Hematopoietic multipotent progenitor cell treated with erythropoietin and hydrocortisone succinate and interleukin-3 and kit ligand, for 17 days (in vitro differentiated cells): ENCODE measurements at places on chromosomes 5 and 9.

DNA sequence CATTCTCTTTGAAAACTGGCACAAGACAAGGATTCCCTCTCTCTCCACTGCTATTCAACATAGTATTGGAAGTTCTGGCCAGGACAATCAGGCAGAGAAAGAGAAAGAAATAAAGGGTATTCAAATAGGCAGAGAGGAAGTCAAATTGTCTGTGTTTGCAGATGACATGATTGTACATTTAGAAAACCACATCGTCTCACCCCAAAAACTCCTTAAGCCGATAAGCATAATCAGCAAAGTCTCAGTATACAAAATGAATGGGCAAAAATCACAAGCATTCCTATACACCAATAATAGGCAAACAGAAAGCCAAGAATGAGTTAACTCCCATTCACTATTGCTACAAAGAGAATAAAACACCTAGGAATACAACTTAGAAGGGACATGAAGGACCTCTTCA is 21.0 kb upstream of the EPB41L4A start:
- no peak for DNase-seq

DNA sequence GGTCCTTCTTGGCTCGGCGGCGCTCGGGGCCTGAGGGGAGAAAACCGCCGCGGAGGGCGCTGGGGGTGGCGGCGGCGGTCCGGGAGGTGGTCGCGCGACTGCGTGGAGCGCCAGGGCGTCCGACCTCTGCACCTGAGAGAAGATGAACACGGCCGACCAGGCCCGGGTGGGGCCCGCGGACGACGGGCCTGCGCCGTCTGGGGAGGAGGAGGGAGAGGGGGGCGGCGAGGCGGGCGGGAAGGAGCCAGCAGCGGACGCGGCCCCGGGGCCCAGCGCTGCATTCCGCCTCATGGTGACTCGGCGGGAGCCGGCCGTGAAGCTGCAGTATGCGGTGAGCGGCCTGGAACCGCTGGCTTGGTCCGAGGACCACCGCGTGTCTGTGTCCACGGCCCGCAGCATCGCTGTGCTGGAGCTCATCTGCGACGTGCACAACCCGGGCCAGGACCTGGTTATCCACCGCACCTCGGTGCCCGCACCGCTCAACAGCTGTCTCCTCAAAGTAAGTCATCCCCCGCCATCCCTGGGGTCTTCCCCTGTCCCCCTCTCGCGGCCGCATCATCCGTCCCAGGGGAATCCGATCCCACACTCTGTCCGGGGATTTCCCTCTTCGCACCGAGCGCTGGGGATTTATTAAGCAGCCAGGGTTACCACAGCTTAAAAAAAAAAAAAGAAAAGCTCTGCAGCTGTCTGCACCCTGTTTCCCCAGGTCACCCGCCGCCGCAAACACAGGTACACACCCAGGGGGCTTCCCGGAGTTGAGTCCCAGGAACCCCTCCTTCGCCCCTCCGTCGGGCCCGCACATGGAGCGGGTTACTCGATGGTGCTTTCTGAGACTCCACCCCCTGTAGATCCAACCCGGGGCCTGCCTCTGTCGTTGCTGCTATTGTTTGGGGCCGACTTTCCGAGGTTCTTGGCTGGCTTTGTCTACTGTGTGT is at the start of gene GTF3C4:
TSS of gene GTF3C4 (plus strand) at position 8 of the 935 bp plus-strand sequence. CDS start at position 143, 135 bp downstream.
- DNase-seq, result peak; percentile 29

- DNase-seq, result no peak
Observed at GRCh38 chr5:76610196-76610595, 13.0 kb downstream of the F2RL2 start.

- DNase-seq, result no peak
Observed at GRCh38 chr9:134374301-134375010, 48.2 kb downstream of the RXRA start.

DNA sequence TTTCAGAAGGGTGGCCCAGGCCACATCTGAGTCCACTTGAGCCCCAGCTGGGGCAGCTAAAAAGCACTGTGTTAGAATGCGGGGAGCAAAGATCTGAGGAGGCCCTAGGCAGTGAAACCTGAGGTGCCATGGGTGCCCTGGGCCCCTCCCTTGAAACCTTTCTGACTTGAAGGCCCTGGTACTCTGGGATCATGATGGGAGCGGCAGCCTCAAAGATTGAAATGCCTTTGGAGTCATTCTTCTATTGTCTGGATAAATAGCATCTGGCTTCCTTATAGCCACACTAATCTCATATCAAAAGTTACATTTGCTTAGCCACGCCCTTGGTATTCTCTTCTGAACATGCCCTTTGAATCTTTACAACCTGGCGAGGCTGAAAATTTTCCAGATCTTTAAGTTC is 7.7 kb upstream of the SEMA5A start:
- DNase-seq, result no peak

- DNase-seq, result no peak
Observed at GRCh38 chr9:134168757-134169550, 4.6 kb upstream of the RNU6ATAC start.

- no peak for DNase-seq
Observed at GRCh38 chr5:126847456-126847820, 70.5 kb downstream of the LMNB1 start.

DNA sequence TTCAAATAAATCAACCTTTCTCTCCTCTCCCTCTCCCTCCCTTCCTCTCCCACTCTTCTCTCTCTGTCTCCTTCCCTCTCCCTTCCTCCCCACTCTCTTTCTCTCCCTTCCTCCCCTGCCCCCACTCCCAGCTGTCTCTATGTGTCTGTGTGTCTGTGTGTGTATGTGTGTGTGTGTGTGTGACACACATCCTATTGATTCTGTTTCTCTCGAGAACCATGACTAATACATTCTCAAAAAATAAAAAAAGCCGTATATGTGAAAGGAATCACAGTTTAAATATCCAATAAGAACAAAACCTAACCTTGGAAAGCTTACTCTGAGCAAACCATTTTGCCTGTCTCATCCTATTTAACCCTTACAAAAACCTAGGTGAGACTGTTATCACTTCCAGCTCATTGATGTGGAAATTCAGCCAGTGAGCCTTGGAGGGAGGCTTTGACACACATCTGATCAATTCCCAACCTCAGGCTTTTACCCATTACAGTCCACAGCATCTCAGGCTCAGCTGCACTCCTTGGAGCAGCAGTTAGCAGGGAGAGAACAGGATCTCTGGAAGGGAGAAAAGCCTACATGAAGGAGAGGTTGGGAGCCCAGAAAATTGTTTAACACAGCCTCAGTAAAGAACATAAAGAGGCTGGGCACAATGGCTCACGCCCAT is 8.3 kb downstream of the HSD17B3 start:
- DNase-seq, result no peak

DNA sequence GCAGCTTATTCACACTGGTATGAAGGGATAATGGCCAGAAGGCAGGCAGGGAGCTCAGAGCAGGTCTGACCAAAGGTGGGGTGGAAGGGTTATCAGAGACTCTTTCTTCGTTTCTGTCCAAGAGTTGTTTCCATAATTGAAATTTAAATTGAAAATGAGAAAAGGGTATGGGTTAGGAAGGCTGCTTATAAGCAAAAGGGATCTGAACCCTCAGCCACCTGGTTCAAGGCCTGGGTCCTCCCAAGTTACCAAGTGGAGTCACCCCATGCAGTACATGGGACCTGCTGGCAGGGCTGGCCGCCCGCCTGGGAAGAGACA is 17.8 kb downstream of the EEIG1 start:
- no peak for DNase-seq

GRCh38 chr5:6574111-6574510 is 58.7 kb downstream of the NSUN2 start:
- no peak for DNase-seq

DNA sequence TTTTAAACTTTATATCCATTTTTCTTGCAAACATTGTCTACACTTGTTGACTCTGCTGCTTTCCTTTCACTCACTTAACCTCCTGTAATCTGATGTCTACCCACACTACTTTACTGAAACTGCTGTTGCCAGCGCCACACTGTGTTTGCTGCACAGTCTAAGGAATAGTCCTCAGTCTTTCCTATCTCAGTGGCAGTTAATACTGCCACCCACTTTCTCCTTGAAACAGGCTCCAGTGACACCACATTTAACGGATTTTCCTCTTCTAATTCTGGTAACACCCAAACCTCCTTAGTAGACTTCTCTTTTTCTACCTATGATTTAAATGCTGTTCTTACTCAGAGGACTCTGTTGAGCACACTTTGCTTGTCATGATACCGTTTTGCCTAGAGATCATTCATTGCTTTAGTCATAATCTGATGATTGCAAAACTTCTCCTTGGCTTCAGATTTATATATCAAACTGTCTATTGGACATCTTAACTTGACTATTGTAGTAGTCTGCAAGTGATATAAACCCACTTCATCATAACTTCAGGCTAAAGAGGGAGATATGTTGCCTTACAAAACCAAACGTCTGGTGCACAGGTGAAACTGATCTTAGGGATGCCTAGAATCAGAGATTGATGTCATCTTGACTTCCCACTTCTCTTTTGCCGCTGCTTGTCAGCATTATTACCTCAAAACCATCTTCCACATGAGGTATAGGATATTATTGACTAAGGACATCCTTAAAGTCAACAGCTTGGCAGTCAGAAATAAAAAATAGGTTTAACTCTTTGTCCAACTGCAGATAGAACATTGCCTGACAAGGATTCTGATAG is 94.1 kb downstream of the CDC42SE2 start:
- DNase-seq, result no peak
